ENCODE measurements at places on chromosomes 11 and 22.

DNA sequence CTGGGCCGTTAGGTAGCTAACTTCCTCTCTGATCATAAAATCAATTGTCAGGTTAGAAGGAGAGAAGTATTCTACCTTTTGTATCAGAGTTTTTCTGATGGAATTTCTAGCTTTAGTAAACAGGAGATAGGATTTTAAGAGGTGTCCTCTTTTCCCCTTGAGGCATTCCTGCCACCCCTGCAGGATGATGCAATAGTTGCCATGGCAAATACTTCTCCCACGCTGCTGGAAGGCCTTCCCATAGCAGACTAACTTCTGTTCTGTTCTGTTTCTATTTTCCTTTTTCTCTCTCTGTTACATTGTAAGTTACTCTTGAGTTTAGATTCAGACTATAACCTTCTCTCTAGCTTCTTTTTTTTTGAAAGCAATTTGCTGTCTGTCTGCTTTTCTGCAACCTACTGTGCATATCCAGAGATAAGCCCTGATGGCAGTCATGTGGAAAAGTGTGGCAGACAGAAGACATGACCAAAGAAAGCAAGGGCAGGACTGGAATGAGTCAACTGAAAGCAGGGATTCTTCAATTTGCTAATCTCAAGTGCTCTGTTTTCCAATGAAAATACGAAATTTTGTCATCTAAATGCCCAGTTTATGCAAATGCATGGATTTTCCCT, 679.1 kb downstream of the DLG2 start:
- DNase-seq, result no peak

GRCh38 chr11:47104261-47104950, 72.3 kb downstream of the ARFGAP2 start:
- DNase-seq, result no peak

DNA sequence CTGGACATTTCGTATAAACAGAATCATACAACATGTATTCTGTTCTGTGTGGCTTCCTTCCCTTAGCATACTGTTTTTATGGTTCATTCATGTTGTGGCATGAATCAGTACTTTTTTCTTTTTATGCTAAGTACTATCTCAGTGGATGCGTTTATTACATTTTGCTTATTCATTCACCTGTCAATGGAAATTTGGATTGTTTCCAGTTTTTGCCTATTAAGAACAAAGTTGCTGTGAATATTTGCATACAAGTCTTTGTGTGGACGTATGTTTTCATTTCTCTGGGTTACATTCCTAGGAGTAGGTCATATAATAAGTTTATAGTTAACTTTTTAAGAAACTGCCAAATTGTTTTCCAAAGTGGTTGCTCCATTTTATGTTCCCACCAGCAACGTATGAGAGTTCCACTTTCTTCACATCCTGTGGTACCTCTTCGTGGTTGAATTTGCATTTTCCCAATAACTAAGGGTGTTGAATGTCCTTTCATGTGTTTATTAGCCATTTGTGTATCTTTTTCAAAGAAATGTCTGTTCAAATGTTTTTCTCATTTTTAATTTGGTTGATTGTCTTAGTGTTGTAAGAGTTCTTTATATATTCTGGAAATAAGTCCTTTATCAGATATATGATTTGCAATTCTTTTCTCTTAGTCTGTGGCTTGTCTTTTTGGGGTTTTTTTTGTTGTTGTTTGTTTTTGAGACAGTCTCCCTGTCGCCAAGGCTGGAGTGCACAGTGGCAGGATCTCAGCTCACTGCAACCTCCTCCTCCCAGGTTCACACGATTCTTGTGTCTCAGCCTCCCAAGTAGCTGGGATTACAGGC, 46.0 kb upstream of the MICAL2 start:
- no peak for DNase-seq

DNA sequence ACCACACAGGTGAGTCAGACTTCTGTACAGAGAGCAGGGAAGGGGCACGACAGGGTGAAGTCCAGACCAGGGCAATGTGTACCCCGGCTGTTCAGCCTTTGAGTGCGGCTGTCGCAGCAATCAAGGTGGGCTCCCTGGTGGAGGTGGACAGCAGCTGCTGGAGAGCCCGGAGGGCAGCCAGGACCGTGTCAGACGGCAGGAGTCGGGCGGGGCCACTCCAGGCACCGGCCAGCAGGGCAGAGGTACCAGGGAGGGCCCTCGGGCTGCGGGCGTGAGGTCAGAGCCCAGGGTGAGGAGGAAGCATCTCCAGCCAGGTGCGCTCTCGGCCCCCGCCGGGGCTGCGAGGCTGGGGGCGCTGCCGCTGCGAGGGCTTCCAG, 802 bp upstream of the PIM3 start:
- no peak for DNase-seq

DNA sequence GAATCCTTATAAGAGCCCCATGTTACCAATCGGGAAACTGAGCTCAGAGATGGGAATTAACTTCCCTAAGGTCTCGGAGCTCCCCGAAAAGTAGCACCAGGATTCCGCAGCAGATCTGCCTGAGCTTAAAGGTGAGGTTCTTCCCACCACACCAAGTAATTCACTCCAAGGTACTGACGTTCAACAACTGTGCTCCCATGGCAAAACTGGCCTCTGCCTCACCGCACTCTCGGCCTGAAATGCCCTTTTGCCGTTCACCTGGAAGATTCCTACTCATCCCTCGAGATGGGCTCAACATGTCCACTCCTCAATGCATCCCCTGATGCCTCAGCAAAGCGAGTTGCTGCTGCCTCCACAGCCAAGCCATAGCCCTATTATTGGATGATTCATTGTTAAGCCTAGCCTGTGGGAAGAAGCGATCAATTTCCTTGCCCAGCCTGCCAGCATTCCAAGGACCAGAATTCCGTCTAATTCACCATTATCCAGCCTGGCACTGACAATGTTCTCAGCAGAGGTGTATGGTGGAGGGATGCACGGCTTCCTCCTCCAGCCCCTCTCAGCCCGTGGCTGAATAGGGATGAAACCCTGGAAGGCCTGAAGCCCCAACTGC, 4.2 kb downstream of the PLAAT3 start:
- DNase-seq, result no peak

- DNase-seq, result no peak
Measured at GRCh38 chr11:20616920-20617319, 17.5 kb downstream of the SLC6A5 start.

Measured in stimulated activated CD8-positive, alpha-beta memory T cell treated with anti-CD3 and anti-CD28 coated beads, Interleukin-7, amount 100 ng/mL, for 1 hour (primary cell).